ENCODE measurements at places on chromosomes 16 and 17.

- peak; percentile 48 for DNase-seq
Observed at GRCh38 chr17:40417258-40417608, 463 bp downstream of the TOP2A start.

DNA sequence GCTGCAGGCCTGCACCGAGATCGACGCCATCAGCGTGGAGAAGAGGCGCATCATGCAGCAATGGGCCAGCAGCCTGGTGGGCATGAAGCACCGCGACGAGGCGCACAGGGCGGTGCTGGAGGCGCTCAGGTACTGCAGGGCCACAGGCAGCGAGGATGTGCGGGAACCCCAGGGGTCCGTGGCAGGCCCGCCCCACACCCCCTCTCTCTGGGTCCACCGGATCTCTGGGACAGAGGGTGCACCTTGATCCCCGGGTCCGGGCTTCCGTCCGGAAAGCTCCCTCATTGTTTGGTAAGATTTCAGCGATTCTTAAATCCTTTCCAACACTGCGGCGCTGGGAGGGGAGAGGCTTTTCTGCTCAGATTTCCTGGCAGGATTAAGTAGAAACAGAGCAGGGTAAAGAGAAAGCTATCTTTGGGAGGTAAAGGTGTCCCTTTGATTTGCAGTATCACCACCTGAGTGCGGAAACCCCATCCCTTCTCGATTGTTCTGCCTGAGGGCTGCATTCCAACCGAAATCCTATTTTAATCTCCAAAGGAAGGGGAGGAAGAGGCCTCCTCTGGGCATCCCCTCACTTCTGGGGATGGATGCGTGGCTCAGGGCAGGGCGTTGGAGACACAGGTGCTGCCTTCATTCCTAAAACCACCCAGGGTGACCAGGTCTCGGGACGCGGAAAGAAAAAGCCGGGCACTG, 29.2 kb downstream of the CCDC40 start:
- no peak for DNase-seq

- DNase-seq, result peak; percentile 36
Observed at GRCh38 chr17:58112970-58113631, 29.9 kb downstream of the DYNLL2 start.

- DNase-seq, result no peak
Observed at GRCh38 chr16:87086156-87086555, 231.0 kb downstream of the C16orf95 start.

DNA sequence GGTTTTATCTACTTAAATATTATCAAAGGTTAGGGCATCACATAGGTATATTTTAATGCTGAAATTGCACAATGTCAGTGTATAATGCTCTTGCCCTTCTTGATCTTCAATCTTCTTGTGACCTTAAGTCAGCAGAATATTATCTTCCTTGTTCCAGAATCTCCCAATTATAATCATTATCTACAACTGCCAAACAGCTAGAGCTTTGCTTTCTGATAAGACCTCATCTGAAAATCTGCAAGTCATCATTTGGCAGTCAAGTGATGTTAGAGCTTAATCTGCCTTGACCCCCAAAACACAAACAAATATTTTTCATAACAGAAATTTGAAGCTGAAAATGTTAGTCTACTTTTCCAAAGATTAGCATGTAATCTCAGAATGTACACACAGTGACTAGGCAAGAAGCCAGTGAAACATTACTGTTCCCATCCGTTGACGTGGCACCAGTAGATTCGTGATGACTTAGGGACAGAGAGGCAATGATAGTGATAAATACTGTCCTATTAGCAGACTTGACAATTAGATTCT, 19.8 kb downstream of the REXO5 start:
- DNase-seq, result no peak

- no peak for DNase-seq
Observed at GRCh38 chr16:29307598-29308507, 98.7 kb downstream of the NPIPB11 start.

GRCh38 chr16:23016368-23016767, 132.9 kb downstream of the USP31 start:
- DNase-seq, result no peak

DNA sequence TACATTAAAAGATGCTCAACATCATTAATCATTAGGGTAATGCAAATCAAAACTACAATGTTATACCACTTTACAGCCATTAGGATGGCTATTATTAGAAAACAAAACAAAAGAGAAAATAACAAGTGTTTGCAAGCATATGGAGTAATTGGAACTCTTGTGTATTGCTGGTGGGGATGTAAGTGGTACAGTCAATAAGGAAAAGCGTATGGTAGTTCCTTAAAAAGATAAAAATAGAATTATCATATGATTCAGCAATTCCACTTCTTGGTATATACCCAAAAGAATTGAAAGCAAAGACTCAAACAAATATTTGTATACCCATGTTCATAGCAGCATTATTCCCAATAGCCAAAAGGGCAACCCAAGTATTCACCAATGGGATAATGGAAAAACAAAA, 1.4 kb upstream of the CAPNS2 start:
- DNase-seq, result no peak

GRCh38 chr17:30212750-30213149, 22.7 kb downstream of the SLC6A4 start:
- DNase-seq, result no peak

- peak; percentile 81 for DNase-seq
Observed at GRCh38 chr16:17359788-17360390, 110.9 kb downstream of the XYLT1 start.

GRCh38 chr16:8110572-8111514, 479.5 kb downstream of the TMEM114 start:
- no peak for DNase-seq

DNA sequence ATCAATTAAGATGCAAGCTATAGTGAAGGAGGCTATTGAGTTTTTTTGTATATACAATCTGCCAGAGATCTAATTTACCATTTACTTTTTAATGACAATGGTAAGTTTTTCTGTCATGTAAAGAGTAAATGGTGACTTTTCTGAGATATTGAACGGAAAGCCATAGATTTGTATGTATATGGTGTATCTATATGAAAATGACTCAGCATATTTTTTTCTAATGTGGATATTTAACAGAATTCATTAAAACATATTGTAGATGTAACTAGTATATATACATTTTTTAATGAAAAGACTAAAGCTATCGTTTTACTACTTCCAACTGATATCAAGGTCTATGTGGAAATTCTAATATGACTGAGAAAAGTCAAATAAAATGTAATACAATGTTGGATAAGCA, 34.1 kb downstream of the CNTNAP4 start:
- DNase-seq, result no peak

- no peak for DNase-seq
Observed at GRCh38 chr16:27430923-27431484, 29.0 kb downstream of the IL21R start.

DNA sequence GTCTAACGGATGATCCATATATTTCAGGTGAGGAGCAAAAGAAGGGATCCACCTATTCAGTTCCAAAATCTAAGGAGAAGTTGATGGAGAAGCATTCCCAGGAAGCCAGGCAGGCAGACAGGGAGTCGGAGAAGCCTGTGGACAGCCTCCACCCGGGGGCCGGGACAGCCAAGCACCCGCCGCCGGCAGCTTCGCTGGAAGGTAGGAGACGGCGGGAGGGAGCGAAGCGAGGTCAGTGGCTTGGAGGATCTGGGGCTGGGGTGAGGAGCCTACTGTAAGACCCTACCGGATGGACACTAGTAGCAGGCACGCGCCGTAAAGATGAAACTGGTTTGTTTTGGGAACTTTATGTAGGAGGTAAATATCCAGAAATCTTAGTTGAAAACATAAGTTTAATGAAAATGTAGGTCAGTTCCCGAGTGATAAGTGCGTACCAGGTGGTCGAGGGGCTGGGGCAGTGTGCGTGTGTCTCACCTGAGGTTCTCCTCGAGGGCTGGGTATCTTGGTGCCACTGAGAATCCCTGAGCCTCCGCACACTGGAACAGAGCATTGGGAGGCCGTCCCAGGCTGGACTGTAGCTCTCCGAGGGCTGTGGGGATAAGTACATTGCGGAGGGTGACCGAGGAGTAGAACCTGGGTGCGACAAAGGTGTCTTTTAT, 714 bp downstream of the SPATA33 start:
- DNase-seq, result no peak

DNA sequence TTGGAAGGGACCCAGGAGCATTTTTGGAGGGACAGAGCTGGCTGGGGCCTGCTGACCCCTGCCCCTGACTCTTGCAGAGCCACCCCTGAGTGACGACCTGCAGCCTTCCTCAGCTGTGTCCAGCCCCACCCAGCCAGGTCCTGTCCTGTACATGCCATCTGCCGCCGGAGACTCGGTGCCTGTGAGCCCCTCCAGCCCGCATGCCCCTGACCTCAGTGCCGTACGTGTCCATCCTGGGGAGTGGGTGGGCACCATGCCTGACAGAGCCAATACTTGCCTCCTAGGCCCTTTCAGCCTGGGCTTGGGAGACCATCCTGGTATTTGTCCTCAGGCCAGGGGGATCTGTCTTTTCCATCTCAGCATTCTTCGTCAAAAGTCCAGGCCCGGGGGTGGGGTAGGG, 27.5 kb downstream of the UNC13D start:
- DNase-seq, result no peak

GRCh38 chr17:39238311-39238972, 12.7 kb upstream of the STAC2 start:
- no peak for DNase-seq

GRCh38 chr16:21276090-21276489, 2.0 kb downstream of the CRYM start:
- DNase-seq, result no peak

GRCh38 chr16:67407788-67408452, 8.4 kb downstream of the ZDHHC1 start:
- DNase-seq, result no peak

DNA sequence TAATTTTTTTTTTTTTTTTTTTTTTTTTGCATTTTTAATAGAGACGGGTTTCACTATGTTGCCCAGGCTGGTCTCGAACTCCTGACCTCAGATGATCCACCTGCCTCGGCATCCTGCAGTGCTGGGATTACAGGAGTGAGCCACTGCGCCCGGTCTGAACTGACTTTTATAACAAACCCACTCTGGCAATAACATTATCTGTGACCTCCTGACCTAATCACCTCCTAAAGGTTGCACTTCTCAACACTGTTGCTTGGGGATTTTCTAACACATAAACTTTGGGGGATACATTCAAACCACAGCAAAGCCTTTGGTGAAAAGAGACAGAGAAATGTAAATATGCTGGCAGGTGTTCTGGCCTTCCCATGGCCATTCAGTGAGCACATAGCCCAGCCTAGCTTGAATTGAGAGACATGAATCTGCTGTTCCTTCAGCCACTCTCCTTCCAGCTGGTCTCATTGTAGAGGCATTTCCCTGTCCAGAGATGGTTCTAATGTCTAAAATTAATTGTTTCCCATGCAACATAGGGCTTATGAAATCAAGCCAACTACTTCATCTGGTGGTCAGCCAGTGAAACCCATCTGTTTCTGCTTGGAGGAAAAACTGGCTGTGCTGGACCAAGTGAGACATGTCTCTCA, 28.3 kb downstream of the LYRM1 start:
- no peak for DNase-seq

DNA sequence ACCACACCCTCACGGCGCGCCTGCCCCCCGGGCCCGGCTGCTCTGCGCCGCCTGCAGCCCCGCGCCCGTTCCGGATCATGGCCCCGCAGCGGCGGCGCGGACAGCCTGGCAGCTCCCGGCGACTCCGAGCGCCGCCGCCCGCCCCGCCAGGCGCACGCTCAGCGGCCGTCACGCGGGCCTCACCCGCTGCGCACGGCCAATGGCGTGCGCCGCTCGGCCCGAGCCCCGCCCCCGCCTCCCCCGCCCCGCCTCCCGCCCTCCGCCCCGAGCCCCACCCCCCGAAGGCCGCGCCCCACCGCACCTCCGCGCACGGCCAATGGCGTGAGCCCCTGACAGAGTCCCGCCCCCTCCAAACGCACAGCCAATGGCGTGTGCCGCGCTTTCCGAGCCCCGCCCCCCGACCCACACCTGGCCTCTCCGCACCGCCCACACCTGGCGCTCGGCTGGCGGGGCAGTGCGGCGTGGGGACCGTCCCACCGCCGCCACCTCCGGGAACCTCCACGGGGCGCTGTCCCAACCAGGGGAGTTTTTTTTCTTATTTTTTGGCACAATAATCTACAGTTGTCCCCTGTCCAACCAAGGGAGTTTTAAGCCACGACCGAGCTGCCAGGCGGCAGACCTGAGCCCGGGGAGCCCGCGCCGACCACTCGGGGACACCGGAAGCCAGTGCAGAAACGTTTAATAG, at the start of gene PCYT2:
Gene PCYT2 (minus strand): TSS at position 123 of the 685 bp plus-strand sequence. CDS start 44 bp downstream, at position 79.
- DNase-seq, result peak; percentile 56

- no peak for DNase-seq
Observed at GRCh38 chr16:85570213-85570734, 42.8 kb upstream of the GSE1 start.

DNA sequence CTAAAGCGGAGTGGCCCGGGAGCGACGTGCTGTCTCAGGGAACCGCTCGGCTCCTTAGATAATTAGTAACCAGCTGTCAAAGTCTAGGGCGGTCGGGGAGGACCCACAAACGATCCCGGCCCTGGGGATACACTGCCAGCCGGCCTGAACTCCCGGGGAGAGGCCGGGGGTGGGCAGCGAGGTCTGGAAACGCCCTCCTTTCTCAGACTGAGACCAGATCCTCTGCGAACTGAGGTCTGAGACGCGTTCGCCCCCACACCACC, 1.3 kb downstream of the HNF1B start:
- DNase-seq, result no peak

DNA sequence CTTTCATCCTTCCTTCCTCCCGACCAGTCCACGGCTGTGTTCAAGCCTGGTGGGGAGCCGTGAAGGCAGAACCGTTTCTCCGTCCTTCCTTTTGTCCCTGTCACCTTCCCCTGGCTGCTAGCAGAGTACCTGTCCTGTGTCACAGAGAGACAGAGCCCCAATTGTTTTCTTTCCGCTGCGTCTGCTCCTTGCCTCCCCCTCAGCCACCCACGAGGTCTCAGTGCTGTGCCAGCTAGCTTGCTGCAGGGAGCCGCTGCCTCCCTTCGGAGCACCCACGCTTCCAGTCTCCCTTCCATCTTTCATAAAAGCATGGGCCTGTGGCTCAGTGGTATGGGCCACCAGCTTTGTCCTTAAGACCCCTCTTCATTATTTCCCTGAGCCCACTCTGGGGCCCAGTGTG, 62.2 kb downstream of the MPRIP start:
- no peak for DNase-seq

DNA sequence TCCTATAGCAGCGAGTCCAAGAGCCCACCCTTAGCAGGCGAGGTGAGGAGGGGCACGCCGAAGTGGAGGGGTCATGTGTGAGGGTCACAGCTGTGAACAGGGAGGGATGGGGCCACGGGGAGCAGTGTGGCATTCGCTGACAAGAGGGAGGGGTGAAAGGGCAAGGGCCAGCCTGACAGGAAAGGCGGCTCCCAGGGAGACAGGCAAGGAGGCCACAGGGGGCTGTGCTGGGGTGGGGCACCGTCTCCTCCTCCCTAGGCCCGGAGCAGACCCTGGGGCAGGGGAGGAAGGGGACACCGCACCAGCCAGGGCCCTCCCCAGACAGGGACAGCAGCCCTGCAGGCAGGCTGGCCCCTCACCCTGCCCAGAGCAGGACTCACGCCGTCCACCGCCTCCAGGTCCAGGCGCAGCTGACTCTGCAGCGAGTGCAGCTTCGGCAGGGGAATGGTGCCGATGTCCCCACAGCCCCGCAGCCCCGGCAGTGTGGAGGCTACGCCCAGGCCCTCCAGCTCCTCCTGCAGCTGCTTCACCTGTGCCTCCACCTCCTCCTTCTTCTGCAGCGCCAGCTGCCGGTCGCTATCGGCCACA, 15.1 kb downstream of the GNPTG start:
- DNase-seq, result no peak
